Activated T-helper 1 cell treated with anti-CD3 and anti-CD28 coated beads, Interleukin-2, amount 50 U/mL, for 16 hours (primary cell): ENCODE measurements at places on chromosomes 11 and 22.

DNA sequence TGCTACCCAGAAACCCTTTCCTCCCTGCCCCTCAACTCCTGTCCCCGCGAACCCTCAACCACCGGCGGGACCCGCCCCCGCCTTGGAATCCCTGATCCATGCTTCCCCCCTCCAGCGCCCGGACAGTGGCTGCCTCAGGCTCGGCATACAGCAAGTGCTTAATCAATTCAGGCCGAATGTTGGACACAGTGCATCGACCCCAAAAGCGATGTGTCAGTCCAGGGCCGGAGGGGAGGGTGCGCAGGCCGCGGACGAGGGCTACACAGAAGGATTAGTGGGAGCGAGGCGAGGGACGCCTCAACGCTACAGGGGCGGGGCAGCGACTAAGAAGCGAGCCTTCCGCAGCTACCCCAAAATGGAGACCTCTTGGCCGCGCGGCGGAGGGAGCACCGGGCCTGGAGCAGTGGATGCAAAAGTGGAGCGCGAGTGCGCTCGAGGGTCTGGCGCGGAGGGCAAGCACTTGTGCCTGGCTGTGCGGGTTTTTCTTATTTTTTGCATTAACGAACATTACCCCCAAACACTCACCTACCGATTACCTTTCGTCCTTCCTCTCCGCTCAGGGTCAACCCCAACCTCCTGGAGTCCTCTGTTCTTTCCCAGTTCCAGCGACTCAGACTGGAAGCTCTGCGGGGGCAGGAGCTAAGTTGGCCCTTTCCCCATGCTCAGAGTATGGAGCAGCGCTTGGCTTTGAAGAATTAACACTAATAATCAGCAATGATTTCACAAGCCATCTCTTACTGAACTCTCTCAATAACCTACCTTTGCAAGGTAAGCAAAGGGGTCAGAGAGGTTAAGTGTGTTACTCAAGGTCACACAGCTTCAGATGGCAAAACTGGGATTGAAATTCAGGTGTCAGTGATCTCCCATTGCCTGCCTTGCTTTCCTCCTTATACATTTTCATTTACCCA, 30.0 kb upstream of the WNT11 start:
- DNase-seq, result no peak

GRCh38 chr11:98625526-98625925, 395.2 kb upstream of the CNTN5 start:
- no peak for DNase-seq

GRCh38 chr22:36124666-36125065, 35.9 kb downstream of the APOL3 start:
- DNase-seq, result no peak

- DNase-seq, result no peak
These were observed 49.2 kb downstream of the STK33 start for GRCh38 chr11:8544807-8545206.

DNA sequence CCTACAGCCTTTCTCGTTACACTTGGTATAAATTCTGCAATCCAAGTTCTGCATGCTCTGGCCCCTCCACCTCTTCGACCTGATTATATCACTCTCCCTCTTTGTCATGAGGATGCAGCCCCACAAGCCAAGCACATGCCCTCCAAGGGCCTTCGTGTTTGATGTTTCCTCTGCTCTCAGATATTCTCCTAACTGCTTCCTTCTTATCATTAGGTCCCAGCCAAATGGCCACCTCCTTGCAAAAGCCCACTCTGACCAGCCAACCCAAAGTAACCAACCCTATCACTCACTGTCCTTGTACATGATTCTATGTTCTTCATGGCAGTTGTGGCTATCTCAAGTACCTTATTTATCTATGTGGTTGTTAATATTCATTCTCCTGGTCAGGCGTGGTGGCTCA, 38.3 kb upstream of the LRRC55 start:
- no peak for DNase-seq

DNA sequence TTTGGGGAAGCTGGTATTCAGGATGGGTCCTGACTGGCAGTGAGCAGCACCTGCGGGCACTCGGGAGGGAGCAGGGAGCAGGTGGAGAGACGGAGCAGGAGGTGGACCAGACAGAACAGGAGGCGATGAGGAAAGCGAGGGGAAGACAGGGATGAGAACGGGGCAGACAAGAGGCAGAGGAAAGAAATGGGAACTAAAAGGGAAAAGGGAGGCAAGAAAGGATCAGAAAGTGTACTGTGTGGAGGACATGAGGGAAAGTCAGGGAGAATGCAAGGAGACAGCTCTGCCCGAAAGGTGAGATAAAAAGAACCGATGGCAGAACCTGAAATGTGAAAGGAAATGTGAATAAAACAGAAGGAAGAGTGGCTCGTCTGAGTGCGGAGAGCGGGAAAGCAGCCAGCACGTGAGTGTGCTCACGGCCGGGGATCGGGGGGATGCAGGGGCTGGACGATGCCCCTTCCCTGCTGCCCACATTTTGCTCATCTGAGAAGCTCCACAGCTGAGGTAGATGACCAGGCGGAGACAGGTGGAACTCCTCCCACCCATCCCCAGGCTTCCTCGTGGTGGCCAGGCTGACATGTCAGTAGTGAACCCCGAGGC, 494.4 kb upstream of the B3GAT1 start:
- DNase-seq, result no peak

- DNase-seq, result no peak
These were observed 10.5 kb downstream of the COA4 start for GRCh38 chr11:73866095-73866579.

DNA sequence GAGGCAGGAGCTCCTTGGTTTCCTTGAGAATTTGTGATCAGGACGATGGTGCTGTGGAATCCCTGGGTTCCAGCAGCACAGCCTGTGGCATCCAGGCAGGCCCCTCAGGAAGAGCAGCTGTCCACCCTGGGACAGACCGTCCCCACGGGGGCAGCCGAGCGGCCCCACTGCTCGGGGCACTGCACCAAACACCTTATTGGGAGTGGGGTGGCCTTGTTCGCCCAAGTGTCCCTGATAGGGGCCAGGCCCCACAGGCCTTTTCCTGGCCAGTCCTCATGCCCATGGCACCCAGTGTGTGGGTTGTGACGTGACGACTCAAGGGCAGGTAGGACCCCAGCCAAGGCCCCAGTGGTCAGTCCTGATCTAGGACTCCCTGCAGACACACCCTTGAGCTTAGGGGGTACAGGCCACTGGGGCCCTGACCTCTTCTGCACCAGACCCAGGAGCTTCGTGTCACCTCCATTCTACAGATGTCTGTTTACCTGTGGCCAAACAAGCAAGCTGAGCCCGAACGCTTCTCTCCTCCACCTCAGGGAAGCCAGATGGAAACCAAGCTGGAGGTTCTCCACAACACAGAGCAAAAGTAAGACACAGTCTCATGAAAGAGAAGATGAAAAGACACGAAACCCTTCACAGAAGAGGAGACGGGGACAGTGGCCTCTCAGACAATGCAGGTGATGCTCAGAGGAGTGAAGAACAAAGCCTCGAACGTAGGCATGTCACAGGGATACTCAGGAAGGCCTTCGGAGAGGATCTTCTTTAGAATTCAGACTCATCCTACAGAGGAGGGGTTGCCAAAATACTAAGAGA, 1.6 kb upstream of the BRD1 start:
- no peak for DNase-seq

DNA sequence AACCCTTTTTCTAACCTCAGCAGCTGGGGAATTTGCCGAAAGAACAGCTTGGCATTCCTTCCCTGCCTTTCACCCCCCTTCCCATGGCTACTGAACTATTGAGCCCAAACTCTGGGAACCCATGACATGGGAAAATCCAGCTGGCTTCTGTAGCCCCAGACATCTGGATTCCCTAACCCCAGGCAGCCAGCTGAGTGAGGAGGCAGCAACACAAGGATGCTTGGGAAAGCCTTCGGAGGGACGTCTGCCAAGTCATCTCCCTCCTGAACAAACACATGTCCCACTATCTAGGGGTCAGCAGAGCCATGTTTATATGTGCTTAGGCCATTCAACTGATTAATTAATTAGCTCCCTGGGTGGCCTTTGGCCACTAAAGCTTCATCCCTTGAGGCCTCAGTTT, 21.6 kb downstream of the LRRC55 start:
- DNase-seq, result no peak

DNA sequence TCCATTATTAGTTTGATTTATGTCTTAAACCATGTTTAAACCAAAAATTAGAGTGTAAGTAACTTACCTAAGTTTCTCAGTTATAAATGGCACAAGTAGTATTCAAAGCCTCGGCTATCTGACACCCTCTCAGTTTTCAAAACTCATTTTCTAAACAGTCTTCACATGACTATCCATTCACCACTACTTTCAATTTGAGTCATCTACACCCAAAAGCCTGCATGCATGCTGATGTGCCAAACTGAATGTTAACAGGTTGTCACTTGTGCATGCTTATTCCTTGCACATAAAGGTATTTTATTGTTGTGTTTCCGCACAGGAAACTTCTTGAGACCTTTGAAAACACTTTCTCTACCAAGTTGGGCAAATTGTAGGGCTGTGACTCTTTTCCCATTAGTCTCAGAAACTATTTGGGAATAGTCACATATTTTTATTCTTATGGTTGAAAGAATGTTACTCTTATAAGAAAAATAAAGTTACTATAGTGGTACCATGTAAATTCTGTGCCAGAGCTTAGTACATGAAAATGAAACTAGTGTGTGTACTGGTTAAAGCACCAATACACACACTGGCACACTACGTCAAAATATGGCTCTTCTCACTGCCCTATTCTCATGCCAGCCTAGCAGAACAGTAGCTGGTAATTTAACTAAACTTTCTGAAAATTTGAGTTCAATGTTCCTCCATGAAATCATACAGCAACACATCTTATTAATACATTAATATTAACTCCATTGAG, 2.2 kb upstream of the OR51E2 start:
- DNase-seq, result no peak
